ENCODE measurements at places on chromosomes 7 and 10.

- DNase-seq: no peak
Observed at GRCh38 chr7:84450772-84451171, 256.2 kb upstream of the SEMA3A start.

DNA sequence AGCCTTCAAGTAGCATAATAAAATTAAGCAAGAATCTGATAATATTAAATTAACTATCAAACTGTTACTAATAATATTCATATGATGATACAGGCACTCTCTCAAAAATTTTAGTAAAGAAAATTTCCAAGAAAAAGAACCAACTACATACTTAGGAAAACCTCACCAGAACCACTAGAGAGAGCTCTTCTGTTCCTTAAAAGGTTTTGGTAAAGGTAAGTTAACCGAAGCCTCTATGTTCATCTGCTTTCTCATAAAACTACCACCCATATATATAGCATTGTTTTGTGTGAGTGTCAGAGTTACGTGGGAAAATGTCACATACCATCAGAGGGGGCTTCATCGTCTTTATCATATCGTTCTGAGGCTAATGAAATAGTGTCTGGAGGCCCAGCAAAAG lies 20.7 kb downstream of the SKAP2 start:
- DNase-seq: no peak

GRCh38 chr7:131621652-131622051 lies 65.2 kb upstream of the PODXL start:
- DNase-seq: no peak

GRCh38 chr10:124142960-124143359 lies 49.6 kb upstream of the CHST15 start:
- DNase-seq: no peak

Data from D341Med (cell line).